ENCODE measurements at places on chromosomes 5 and 9. TPM values are rescaled to one million over a fixed set of nuclear protein-coding genes. Genes with fewer than 3 reads are reported as not detected.

BTNL8 gene
- not detected for total RNA-seq

OSMR gene
- total RNA-seq = 52.9 TPM

FGF1 gene
- 0.79 TPM for total RNA-seq

WNT8A gene
- total RNA-seq = not detected

JAKMIP2 gene
- 0.91 TPM for total RNA-seq

IL7R gene
- 139 TPM for total RNA-seq

All from upper lobe of left lung (tissue), 6 donors.